ENCODE measurements at places on chromosomes 11 and 22. TPM values are rescaled to one million over a fixed set of nuclear protein-coding genes. Genes with fewer than 3 reads are reported as not detected.

Gene MYEOV
- 0.47 TPM for total RNA-seq

Gene ENTHD1
- total RNA-seq = not detected

Gene TRIM66
- total RNA-seq = 14.3 TPM

Gene HOATZ
- total RNA-seq = 6.9 TPM

Gene PGA3
- total RNA-seq = not detected

Gene LGALS1
- total RNA-seq = 826 TPM

Gene OR52B2
- 0.34 TPM for total RNA-seq

Gene P2RX3
- not detected for total RNA-seq

Gene LMO2
- 27.8 TPM for total RNA-seq

Gene GNAZ
- 1.7 TPM for total RNA-seq

Gene NXPE4
- total RNA-seq = not detected

Gene HSPB2
- total RNA-seq = 4.6 TPM

Gene TRPM5
- total RNA-seq = not detected

Gene CRYBB3
- total RNA-seq = 0.58 TPM

Gene HBG2
- not detected for total RNA-seq

Gene TBX10
- total RNA-seq = not detected

Gene WT1
- 3.6 TPM for total RNA-seq

Gene GRIK4
- total RNA-seq = 3.5 TPM

Gene SLC6A5
- not detected for total RNA-seq

Gene IL17REL
- total RNA-seq = not detected

Gene ANGPTL5
- 0.09 TPM for total RNA-seq

Gene OR10A2
- not detected for total RNA-seq

Gene ALDH3B2
- 0.79 TPM for total RNA-seq

Gene NAA40
- 16.6 TPM for total RNA-seq

Gene TANGO2
- total RNA-seq = 45.9 TPM

Gene IRF7
- total RNA-seq = 38.8 TPM

Gene CHKB
- total RNA-seq = 75.9 TPM

Gene MGAT3
- 6.7 TPM for total RNA-seq

Gene OR9Q1
- not detected for total RNA-seq

Gene TEAD1
- total RNA-seq = 87.3 TPM

Gene APOA5
- not detected for total RNA-seq

Gene MOV10L1
- 0.37 TPM for total RNA-seq

Gene TOB2
- total RNA-seq = 38.9 TPM

Gene FGF3
- not detected for total RNA-seq

Gene C22orf15
- 0.58 TPM for total RNA-seq

Gene ADAMTS15
- 11.8 TPM for total RNA-seq

Gene OR8D1
- not detected for total RNA-seq

Gene CFAP300
- 6.2 TPM for total RNA-seq

Gene BLID
- total RNA-seq = 0.79 TPM

Gene SERPING1
- total RNA-seq = 195 TPM

Data from left lung (tissue), 14 donors.